ENCODE measurements at places on chromosomes 13 and 19.

DNA sequence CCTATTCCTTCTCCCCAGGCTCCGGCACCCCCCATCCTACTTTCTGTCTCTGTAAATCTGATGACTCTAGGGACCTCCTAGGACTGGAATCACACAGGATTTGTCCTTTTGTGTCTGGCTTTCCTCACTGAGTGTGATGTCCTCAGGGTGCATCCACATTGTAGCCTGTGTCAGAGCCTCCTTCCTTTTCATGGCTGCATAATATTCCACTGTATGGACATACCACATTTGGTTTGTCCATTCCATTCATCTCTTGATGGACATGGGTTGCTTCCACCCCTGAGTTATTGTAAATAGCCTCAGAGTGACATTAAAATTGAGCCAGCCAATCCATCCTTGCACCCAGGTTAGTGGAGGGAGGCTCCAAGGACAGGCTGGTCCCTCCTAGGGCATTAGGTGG, 22.8 kb upstream of the NMRK2 start:
- no peaks in the 10 kb centered on the region for H3K4me1 ChIP-seq
- no peak overlapping the region for H3K27ac ChIP-seq
- H3K36me3 ChIP-seq, result no peaks in the 10 kb centered on the region

DNA sequence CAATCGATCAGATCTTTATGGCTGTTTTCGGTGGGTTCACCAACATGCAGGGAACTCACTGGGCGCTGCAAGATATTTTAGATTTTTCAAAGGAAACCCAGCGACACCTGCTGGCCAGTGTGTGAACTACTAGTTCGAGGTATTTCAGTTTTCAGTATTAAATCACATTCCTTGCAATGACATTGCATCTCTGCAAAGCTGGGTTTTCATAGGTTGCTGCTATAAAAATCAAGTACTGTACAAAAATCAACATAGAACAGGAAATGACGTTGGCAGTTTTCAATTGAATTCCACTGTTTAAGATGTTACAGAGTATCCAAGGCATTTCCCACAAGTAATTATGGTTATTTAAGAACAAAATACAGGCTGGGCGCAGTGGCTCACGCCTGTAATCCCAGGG, 17.6 kb downstream of the LIG1 start:
- DNase-seq, result peak; percentile 75
- no peak overlapping the region for H3K4me3 ChIP-seq
- H3K36me3 ChIP-seq, result peaks cover 4% of the 10 kb centered on the region

DNA sequence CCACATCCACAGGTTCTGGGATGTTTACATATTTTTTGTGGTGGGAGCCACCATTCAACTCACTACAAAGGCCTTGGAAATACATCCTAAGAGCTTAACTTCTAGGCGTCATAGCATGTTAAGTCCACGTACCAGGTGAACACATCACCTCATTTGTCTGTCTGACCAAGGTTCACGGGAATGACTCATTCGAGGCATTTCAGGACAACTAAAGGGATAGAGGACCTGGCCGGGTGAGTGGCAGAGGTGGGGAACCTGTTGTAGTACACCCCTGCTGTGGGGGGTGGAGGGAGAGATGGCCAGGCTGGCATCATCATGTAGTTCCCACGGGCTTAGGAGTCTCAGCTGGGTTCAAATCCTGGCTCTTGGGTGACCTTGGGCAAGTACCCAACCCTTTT, 51.5 kb downstream of the BICRA start:
- DNase-seq, result no peak
- peaks cover 3% of the 10 kb centered on the region for H3K36me3 ChIP-seq
- H3K4me1 ChIP-seq, result peaks cover 24% of the 10 kb centered on the region
- no peaks in the 10 kb centered on the region for H3K27me3 ChIP-seq
- no peak overlapping the region for H3K4me3 ChIP-seq

- DNase-seq, result no peak
- peaks cover 2% of the 10 kb centered on the region for H3K36me3 ChIP-seq
- no peaks in the 10 kb centered on the region for H3K4me1 ChIP-seq
- H3K27me3 ChIP-seq, result peaks cover 6% of the 10 kb centered on the region
- no peak overlapping the region for H3K27ac ChIP-seq
Observed at GRCh38 chr19:44947041-44947581, 1.3 kb downstream of the APOC2 start.

DNA sequence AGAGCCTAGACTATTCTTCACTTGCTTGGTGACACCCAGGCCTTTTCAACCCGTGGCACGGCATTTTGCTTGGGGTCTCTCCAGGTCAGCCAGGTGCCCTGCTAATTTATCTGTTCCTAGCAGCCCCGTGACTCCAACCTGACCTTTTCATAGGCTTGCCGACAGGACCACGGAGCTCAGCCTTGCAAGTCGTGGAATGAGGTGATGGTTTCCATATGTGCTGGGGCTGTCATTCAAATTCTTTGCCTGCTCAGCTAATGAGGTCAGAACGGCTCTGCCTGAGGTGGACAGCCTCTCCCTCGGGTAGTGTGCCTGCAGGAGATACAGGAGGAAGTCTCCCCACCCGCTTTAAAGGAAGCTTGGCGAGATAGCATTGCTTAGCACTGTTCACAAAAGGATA, 61.0 kb downstream of the SHISA2 start:
- H3K27me3 ChIP-seq, result no peaks in the 10 kb centered on the region
- H3K27ac ChIP-seq, result no peak overlapping the region
- no peak for DNase-seq
- no peak overlapping the region for H3K4me3 ChIP-seq
- no peaks in the 10 kb centered on the region for H3K4me1 ChIP-seq
- H3K36me3 ChIP-seq, result no peaks in the 10 kb centered on the region

DNA sequence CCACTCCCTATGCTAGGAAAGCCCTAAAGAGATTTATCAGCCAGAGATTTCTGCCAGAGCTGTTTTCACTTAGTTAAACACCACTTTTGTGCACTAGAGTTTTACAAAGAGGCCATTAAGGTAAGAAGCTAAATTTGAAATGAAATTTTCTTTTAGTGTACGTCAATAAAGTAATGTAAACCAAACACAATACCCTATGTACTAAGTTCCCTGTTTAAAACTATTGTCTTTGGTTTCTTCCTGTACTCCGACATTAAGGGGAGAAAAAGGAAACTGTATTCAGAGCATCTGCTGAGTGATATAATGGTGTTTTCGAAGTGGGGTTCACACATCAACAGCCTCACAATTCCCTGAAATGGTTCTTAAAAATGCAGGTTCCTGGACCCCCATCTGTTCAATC, 40.7 kb upstream of the STARD13 start:
- no peak for DNase-seq
- H3K36me3 ChIP-seq, result no peaks in the 10 kb centered on the region
- H3K27ac ChIP-seq, result no peak overlapping the region
- no peaks in the 10 kb centered on the region for H3K27me3 ChIP-seq

- no peaks in the 10 kb centered on the region for H3K36me3 ChIP-seq
- H3K4me3 ChIP-seq, result no peak overlapping the region
- H3K4me1 ChIP-seq, result peaks cover 9% of the 10 kb centered on the region
- DNase-seq, result peak; percentile 64
Observed at GRCh38 chr19:16463991-16464575, 7.7 kb downstream of the EPS15L1 start.

DNA sequence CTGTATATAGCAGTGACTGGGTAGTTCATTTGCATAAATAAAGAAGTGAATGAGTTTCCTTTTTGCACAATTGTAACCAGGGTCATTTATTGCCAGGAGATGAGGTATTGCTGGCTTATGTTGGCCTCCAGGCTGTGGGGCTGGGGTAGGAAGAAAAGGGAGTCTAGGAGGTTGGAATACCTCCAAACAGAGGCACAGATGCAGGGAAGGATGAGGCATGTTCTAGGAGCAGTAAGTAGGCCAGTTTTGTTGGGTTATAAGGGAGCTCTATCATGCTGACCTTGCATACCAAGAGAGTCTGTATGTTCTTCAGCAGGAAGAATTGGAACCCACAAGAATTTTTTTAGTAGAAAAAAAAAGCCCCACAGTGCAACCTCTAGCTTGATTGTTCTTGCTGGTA, 17.2 kb upstream of the CYSLTR2 start:
- DNase-seq, result peak; percentile 31
- H3K4me1 ChIP-seq, result no peaks in the 10 kb centered on the region
- H3K27ac ChIP-seq, result no peak overlapping the region
- H3K27me3 ChIP-seq, result peaks cover 6% of the 10 kb centered on the region
- H3K36me3 ChIP-seq, result no peaks in the 10 kb centered on the region

DNA sequence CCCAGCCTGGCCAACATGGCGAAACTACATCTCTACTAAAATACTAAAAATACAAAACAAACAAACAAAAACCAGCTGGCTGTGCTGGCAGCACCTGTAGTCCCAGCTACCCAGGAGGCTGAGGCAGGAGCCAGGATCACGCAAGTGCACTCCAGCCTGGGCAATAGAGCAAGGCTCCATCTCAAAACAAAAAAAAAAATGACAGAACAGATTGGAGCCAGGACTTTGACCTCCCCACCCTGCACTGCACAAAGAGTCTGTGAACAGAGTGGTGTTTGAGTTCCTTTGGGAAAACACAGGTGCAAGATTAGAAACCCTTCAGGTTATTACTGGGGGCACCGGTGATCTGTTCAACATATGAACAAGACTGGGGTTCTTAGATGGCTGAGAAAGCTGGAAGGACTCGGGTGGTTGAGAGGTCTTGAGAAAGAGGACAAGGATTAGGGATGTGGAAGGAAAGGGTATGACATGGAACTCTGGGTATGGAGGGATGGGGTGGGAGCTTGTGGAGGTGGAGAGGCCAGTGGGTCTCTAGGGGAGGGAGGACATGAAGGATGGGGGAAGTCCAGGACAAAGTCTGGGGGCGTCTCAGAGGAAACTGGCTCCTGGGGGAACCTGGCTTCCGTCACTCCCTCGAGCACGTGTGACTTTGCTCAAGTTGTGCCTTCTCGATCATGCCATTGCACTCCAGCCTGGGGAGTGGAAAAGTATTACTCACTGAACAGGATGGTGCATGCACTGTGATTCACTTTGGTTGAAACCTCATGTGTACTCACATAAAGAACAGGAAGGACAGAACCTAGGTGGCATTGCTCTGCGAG, 25.9 kb downstream of the RCN3 start:
- H3K36me3 ChIP-seq, result peaks cover 40% of the 10 kb centered on the region
- no peak overlapping the region for H3K27ac ChIP-seq
- peak; percentile 69 for DNase-seq

GRCh38 chr19:58170860-58171259, 12.0 kb upstream of the ZNF274 start:
- no peaks in the 10 kb centered on the region for H3K27me3 ChIP-seq
- peak; percentile 42 for DNase-seq
- no peak overlapping the region for H3K4me3 ChIP-seq
- no peaks in the 10 kb centered on the region for H3K4me1 ChIP-seq
- H3K27ac ChIP-seq, result no peak overlapping the region
- no peaks in the 10 kb centered on the region for H3K36me3 ChIP-seq

DNA sequence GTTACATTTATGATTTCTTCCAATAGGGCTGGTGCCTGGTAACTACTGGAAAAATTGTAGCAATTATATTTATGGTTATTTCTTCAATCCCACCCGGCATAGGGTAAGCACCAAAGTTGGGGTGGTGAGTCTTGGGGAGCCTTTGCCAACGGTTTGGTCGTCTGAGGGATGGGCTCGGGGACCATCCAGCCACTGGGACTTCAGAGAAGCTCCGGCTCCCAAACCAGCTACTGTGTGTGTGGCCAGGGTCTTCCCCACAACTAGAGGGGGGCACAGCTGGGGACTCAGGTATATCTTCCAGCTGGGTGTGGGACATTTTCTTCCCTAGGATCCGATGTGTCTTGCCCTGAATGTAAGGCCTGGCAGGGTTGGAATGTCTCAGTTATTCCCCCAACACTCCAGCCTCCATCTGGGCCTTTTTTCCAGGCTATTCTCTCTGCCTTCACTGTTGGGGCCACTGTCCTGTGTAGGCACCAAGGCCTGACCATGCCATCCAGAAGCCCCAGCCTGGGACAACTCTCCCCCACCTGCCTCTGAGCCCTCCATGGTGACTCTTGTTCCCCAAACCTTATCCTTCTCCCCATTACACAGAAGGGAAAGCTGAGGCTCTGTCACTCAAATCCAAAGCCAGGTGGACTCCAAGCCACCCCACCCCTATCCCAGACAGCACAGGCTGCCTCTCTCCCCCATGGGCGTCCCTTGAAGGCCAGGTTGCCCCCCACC, 1.1 kb upstream of the IFI30 start:
- no peak for DNase-seq
- H3K27me3 ChIP-seq, result peaks cover 4% of the 10 kb centered on the region
- no peak overlapping the region for H3K27ac ChIP-seq
- peaks cover 13% of the 10 kb centered on the region for H3K36me3 ChIP-seq

- no peak overlapping the region for H3K4me3 ChIP-seq
- no peaks in the 10 kb centered on the region for H3K36me3 ChIP-seq
- H3K4me1 ChIP-seq, result no peaks in the 10 kb centered on the region
- H3K27ac ChIP-seq, result no peak overlapping the region
Observed at GRCh38 chr13:87459419-87459818, 211.8 kb upstream of the SLITRK5 start.

DNA sequence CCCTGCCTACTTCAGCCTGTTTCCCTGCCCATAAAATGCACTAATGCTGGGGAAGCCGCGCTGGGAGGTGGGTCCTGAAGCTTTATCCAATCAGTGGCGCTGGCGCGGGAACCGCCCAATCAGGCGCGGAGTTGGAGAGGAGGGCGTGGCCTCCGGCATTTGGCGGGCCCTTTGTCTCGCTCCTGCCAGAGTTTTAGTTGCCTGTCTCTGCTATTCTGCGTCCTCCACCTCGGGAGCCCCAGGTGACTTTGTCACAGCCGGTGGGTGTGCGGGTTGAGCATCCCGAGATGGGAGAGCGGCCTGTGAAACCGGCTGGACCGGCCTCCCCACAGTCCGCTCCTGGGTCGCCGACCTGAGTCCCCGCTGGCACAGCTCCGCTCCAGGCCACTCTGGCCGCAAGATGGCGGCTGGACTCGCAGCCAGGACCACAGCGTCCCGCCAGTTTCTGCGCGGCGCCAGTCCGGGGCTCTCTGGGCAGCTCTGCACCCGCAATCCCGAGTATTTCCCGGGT, 30.7 kb upstream of the ZNF429 start:
- H3K27me3 ChIP-seq, result no peaks in the 10 kb centered on the region
- no peaks in the 10 kb centered on the region for H3K4me1 ChIP-seq
- peak overlapping the region; percentile 67 for H3K4me3 ChIP-seq

DNA sequence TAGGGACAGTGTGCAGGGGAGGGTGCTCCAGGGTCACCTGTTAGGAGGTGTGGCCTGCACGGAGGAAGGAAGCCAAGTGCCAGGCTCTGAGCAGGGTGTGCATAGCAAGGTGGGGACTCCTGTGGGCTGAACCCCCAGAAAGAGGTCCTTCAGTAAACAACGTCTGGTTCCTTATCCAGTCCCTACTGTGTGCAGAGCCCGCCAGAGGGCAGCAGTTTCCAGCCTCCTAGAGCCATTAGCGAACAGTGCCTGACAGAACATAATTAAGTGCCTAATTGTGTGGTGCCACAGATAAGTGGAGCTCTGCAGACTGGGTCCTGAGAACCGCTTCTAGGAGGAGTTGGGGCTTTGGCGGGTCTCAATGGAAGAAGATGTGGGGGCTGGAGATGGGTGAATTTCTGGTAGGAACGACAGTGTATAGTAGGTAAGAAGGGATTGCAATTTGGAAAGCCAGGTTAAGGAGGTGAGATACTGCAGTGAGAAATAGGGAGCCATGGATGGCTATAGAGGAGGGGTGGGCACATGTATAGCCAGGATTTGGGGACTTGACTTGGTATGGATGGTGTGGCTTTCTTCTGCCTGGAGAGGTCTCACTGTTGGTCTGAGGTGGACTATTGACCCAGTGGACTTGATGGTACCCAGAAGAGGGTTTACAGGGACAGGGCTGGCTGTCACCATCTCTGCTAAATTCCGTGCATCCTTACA, 323.1 kb downstream of the ZNF536 start:
- no peak overlapping the region for H3K27ac ChIP-seq
- no peak for DNase-seq
- H3K4me3 ChIP-seq, result no peak overlapping the region
- H3K27me3 ChIP-seq, result peaks cover 9% of the 10 kb centered on the region
- no peaks in the 10 kb centered on the region for H3K36me3 ChIP-seq

- no peaks in the 10 kb centered on the region for H3K36me3 ChIP-seq
- H3K4me1 ChIP-seq, result peaks cover 6% of the 10 kb centered on the region
- H3K27me3 ChIP-seq, result no peaks in the 10 kb centered on the region
- H3K4me3 ChIP-seq, result peak overlapping the region; percentile 74
- DNase-seq, result peak; percentile 59
Observed at GRCh38 chr19:45428384-45429231, 4.9 kb upstream of the ERCC1 start.

All from IMR-90 (cell line).